ENCODE measurements at places on chromosomes 7 and 10.

DNA sequence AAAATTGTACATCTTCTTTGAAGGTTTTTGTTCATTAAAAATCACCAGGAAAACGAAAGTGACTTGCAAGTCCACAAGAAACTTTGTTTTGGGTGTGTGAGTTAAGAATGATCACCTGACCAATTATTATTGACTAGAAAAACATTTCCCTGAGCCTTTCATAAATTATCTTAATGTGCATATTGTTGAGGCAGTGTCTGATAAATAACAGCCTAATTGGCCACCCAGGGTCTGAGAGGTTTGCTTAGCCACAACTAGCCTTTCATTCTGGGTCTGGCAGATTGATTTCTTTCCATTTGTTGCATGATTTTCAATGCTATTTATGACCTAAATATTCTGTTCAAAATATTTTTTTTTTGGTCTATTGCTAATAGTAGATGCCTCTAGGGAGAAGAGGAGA lies 152.8 kb downstream of the AUTS2 start:
- no peak for DNase-seq

GRCh38 chr10:5467634-5468255 lies 31.6 kb downstream of the CALML5 start:
- no peak for DNase-seq

- no peak for DNase-seq
Observed at GRCh38 chr10:24292304-24293293, 83.7 kb downstream of the KIAA1217 start.

DNA sequence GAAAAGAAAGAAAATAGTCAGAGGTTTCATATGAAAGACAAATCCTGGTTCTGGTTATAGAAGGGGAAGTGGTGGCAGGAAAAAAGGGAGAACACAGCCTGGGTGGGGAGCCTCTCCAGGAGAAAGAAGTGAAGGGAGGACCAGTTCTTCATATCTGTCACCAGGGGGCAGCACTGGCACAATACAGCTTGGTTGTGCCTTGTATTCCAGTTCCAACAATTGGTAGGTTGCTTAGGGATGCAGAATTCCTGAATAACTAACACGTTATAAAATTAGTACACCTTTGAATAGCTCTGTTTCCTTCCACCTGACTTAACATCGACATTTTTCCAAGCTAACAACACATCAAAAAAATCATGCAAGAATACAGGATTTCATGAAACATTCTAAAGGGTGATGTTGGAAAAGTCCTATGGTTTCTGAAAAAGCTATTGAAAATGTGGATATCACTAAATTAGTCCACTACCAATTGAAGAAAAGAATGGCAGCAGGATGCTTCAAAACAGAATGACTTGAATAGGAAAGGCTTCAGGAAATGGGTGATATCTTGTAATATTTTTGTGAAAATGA lies 52.9 kb downstream of the CYP26A1 start:
- no peak for DNase-seq

Measured in stimulated activated CD4-positive, alpha-beta T cell treated with anti-CD3 and anti-CD28 coated beads, Interleukin-1b, Interleukin-23, amount 100 ng/mL, for 1 hour (primary cell).